Natural killer cell (primary cell): ENCODE measurements at places on chromosomes 3 and 15.

DNA sequence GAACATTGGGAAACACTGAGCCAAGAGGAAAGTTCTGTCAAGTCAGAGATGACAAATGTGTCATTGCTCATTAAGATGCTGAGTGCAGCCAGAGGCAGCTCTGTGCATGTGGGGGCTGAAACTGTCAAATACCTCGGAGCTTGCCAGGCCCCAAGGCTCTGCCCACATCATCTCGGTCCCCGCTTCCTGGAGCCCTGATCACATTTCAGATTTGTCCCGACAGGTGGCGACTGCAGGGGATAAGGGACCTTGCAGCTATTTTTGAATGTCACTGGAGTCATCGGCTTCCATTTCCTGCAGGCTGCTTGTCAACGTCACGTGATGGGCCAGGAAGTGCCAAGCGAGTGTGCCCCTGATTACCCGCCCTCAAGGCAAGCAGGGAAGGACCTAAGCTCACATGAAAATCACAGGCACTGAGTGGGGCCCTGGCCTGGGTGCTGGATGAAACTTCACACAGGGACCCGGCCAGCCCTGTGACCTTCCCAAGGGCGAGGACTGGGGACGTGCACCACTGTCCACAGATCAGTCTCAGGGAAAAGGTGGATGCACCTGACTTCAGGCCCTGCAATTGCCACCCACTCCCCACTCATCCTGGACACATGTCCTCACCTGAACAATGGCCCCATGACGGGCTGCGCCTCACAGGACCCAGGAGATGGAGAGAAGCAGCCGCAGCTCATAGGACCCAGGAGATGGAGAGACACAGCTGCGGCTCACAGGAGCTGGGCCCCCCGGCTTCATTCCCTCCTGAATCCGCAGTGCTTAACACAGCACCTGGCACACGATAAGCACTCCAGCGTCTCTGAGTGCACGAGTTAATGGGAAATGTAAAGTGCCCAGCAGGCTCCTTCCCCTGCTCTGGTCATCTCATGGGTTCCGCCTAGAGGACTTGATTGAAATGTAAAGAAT, 73.4 kb downstream of the NUP210 start:
- peak; percentile 90 for DNase-seq

- DNase-seq, result peak; percentile 73
Measured at GRCh38 chr15:93035953-93036810, 52.8 kb downstream of the RGMA start.

DNA sequence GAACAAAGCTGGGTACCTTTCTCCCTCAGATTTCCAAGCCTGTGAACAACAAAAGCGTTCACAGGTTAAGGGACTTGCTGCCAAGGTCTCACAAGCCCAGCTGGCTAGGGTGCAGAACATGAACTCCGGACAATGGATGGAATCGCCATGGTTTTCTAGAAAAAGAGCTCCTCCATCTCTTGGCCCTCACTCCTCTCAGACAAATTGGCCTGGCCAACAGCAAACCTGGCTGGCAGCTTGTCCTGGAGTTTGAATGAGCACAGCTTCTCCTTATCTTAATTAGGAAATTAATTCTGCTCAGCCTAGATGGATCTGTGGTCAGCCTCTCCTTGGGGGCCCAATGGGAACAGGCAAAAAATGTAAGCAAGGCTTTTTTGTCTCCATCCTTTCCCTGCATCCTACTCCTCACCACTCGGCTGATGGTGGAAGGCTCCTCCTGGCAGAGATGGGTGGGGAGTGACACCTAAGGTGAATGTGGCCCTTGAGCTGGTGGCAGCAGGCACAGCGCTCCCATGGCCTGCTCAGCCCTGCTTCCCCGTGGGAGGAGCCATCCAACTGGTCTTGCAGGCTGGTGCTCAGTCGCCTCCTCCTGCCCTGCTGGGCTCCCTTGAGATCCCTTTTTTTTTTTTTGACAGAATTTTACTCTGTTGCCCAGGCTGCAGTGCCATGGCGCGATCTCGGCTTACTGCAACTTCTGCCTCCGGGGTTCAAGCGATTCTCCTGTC, 5.8 kb downstream of the KLHL25 start:
- no peak for DNase-seq

DNA sequence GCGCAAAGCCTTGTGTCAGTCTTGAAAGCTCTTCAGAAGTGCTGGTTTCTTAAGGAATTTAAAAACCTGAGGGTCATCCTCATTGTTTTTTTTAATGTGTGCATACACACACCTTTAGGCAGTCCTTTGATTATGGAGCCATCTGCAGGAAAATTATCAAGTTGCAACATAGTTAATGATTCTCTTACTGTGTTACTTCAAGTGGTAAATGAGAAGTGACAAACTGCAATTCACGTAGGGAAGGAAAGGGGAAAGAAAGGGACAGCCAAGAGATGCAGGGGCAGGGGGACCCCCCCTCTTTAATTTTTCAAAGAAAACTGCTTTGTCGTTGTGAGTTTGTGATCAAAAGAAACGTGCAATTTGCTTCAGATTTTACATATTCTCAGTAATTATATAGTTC, 162.4 kb upstream of the CGNL1 start:
- DNase-seq, result peak; percentile 43

DNA sequence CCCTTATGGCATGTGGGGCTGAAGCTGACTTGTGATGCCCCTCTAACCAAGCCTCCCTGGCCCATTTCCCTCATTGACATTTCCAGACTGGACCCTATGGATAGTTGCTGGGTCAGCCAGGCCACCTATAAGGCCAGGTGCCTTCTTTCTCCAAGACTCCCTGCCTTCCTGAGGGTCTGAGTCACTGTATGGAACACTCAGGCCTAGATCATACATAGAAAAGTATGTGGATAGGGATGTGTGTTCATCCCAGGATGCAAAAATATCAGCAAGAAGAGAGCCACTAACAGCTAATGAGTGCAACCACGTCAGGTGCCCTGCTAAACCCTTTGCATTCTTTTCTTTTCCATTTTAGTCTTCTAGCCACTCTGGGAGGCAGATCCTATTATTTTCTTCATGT, 168.4 kb upstream of the WNT5A start:
- DNase-seq, result no peak

GRCh38 chr15:75809986-75810750, 33.1 kb upstream of the UBE2Q2 start:
- no peak for DNase-seq

- DNase-seq, result no peak
Measured at GRCh38 chr3:129859272-129859671, 34.2 kb downstream of the TMCC1 start.

DNA sequence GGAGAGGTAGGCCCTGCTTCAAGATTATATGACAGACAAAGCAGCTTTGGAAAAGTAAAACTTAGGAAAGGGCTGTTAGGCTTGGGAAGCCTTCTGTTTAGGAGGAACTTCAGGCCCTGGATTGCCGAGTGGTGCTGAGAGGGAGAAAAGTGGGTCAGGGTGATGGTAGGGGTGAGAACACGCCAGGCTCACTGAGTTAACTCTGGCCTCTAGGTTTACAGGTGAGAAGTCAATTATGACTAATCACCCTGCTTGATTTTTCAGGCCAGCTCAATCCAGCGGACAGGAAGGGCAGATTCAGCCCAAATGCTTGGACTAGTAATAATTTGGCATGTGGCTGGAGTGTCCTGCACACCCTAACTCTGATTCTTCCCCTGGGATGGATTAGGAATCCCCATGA, 365.1 kb upstream of the LMCD1 start:
- DNase-seq, result no peak

DNA sequence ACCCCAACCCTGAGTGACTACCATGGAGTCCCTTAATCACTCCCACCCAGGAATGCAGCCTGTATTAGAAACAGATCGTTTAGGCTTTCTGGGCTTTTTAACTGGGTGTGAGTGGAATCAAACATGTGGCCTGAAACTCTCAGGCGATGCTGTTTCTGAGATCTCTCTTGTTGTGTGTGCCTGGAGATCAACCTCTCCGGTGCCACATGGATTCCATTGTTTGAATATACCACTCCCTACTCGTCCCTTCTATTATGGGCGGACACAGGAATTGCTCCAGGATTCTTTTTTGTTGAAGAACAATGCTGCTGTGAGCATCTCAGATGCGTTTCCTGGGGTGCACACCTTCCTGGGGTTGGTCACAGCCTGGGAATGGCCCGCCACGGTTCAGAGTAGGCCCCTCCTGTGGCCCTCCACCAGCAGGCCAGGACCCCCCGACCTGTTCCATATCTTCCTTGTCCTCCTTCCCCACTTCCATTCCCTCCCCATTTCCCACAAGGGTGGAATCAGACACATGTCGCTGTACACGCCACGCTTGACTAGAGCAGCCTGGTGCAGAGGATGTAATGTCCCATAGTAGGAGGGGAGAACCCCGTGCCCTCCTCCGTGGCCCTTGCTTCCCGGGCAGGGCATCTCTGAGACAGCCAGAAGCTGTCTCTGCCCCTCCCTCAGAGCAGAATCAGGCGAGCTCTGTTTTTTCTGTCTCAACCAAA, 36.4 kb upstream of the PRR23E start:
- DNase-seq, result no peak

- DNase-seq, result no peak
Measured at GRCh38 chr3:138942861-138943623, 3.9 kb downstream of the FOXL2 start.

DNA sequence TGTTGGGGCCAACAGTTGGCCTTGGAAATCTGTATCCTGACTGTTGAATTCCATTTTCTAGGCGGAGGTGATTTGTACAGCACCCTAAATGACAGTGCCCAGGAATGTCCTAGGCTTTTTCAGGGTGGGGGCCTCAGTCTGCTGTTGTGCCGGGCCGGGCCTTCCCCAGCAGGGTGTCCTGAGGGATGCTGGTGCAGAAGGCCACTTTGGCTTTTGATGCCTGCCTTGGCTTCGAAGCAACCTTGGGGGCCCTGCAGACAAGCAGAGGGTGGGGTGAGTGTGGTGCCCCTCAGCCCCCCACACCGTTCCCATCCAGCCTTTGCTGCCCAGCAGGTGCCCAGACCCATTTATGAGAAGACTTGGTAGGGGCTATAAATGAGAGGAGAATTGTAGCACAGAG, 33.0 kb downstream of the SYNM start:
- no peak for DNase-seq

- no peak for DNase-seq
Measured at GRCh38 chr15:40992241-40992741, 39.0 kb downstream of the CHAC1 start.

DNA sequence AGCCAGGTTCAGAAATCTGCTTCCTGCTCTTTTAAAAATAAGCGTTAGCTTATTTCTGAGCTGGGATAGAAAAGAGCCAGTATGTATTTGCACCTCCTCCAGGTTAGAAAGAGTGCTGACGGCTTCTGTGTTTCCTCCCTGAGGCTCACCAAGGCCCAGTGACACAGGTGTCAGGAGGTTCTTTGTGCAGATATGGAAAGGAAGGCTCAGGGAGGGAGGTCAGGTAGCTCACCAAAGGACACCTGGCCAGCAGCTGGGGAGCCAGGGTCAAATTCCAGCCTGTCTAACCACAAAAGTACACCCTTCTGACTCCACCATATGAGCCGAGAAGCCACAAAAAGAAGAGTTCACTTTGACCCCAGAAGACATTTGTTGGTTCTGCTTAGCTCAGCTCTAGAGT, 201.0 kb upstream of the WNT5A start:
- DNase-seq, result no peak

- no peak for DNase-seq
Measured at GRCh38 chr3:10457560-10457959, 47.8 kb downstream of the ATP2B2 start.

GRCh38 chr3:170368921-170369320, 11.4 kb downstream of the SKIL start:
- no peak for DNase-seq

GRCh38 chr3:69930564-69930963, 69.0 kb upstream of the SAMMSON start:
- no peak for DNase-seq

DNA sequence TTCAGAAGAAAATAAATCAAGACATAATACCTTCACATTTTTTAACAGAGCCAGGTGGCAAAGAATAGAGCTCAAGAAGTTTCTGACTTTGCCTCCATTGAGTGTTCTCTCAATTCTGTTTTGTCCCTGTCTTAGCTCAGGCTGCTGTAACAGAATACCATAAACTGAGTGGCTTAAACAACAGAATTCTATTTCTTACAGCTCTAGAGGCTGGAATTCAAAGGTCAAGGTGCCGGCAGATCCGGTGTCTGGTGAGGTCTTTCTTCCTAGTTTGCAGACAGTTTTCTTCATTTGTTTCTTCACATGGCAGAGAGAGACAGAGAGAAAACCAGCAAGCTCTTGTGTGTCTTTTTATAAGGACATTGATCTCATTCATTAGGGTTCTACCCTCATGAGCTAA, 25.6 kb downstream of the IQCH start:
- no peak for DNase-seq

DNA sequence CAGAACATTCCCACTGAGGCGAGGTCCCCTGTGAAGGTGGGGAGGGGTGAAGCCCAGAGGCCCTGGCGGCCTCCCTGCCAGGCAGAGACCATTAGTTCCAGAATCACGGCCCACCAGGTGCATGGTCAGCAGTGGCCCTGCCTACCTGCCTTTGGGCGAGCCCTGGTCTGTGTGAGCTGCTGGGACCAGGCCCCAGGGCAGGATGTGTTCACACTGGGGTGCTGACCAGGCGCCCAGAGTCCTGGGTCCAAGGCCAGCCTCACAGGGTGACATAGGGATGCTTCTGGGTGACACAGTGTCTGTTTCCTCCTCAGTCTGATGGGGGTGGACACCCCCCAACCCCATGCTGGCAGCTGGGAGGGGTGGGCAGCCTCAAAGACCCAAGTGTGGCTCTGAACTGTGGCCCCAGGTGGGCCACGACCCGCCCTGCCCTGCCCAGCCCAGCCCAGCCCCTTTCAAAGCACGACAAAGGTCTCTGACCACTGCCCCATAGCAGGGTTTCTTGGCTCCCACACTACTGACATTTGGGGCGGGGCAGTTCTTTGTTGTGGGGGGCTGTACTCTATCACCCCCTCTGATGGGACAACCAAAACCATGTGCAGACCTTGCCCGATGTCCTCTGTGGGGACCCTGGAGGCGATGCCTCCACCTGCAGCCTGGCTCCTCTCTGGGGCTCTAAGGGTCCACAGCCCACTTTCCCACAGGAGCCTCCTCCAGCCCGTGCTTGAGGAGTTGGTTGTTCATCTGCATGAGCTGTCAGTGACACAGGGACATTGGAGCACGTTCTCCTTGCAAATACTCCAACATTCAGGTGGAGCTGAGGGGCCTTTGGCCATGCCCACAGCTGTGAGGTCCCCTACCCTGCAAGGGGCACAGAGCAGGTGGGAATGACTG, 44.8 kb upstream of the SLC41A3 start:
- no peak for DNase-seq

DNA sequence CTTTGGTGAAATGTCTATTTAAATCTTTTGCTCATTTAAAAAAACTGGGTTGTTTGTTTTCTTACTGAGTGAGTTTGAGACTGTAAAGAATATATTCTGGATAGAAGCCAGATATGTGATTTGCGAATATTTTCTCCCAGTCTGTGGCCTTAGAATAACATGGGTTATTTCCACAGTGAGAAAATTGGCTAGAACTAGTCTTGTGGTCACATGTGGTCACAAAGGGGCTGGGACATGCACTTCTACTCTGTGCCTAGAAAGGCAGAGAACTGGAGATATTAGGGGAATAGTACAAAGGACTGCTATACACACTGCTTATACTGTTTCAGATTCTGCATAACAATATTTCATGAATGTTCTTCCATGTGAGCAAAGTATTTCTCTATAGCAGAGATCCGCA, 79.9 kb upstream of the RGMA start:
- no peak for DNase-seq
